ENCODE measurements at places on chromosomes 3 and 15.

- no peak for DNase-seq
Observed at GRCh38 chr3:13500133-13500885, 20.2 kb downstream of the HDAC11 start.

DNA sequence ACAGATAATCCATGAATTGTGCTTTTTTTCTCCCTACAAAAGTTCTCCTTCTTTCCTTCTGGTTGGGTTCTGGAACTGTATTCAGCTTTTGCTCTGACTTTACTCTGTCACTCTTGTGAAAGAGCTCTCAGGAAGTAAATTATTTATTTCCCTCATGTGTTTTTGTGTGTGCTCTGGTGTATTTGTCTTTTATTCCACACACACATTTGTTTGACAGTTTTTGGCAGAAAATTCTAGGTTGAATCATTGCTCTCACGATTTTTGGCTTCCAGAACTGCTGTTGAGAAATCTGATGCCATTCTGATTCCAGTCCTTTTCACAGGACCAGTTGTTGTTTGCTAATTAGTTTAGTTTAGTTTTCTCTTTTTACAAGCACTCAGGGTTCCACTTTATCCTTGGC lies 172.8 kb downstream of the PLCH1 start:
- no peak for DNase-seq

DNA sequence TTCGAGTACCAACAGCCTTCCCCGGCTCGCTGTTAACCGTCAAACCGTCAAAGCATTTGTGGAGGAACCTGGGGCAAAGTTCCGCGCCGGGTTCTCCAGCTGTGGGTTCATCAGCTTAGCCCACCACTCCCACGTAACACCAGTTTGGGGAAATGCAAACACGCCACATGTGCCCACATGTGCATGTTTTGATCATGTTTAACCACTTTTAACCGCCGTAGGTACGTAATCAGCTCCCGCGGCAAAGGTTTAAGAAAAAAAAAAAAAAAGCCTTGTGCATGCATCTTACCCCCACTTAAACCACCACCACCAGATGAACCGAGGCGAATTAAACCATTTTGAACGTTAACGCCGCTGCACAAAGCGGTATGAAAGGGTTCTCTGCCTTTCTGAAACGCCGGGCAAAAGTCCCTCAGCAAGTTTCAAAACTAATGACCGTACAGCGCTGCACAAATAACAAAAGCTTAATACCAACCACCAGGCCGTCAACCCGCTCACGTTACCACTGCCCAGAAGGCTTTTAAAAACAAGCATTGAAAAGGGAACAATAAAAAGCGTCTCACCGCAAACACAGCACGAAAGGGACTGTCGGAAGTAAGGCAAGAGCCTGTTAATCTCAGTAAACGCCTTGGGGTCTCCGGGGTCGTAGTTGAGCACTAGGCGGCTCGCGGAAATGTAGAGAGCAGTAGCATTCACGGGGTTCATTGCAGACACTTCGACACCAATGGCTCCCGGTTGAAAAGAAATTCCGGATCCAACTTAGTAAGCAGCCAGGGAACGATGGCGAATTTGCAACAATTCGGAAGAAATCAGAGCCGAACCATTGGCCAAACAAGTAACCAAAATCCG lies 1.5 kb downstream of the MSL2 start:
- DNase-seq, result peak; percentile 38

DNA sequence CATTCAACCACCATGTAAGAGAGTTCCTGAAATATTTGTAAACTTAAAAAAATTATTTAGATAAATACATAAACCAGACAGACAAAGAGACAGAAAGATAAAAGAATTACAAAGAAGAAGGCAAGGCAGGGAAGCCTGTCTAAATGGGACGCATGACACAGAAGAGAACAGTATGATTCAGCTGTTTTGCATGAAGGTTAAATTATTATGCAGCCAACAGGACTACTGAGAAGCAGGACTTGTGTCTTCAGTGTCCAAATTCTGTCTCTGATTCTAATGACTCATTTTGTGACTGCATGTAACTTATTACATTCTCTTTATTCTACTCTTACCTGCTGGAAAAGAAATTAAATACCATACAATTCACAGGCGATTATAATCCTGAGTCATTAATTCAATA lies 340.4 kb upstream of the KCNMB2 start:
- DNase-seq, result no peak

DNA sequence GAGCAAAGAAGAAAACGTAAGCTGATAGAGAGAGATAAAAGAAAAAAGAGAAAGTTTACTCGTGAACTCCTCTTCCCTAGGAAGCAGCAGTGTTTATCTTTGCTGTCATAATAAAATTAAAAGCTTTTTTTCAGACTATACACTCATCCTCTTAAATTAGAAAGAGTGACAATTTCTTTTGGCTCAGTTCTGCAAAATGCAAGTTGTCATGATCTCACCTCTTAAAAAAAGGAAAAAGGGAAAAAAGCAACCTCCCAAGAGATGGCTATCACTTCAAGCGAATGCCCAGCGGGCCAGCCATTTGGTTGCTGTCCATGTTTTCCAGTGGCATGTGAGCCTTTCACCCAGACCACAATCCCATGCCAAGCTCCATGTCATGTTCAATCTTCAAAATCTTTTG lies 7.0 kb upstream of the THBS1 start:
- no peak for DNase-seq

- DNase-seq, result no peak
Observed at GRCh38 chr3:155217591-155217990, 75.9 kb downstream of the STRIT1 start.

DNA sequence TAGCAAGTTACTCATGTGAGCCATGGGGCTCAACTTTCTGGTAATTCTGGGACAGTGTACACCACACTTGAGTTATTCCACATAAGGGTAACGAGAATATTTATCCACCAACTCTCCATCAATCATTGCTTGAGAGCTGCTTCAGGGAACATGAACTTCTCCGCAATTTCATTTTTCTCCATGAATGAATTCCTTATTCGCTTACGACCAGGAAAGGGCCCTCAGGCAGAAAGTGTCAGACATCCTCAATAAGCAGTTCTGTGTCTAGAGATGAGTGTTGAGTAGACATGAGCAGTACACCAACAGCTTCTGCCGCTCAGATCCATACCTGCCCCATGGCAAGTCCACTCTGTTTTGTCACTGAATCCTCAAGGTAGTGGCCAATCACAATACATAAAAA lies 24.8 kb upstream of the IQCF2 start:
- no peak for DNase-seq

DNA sequence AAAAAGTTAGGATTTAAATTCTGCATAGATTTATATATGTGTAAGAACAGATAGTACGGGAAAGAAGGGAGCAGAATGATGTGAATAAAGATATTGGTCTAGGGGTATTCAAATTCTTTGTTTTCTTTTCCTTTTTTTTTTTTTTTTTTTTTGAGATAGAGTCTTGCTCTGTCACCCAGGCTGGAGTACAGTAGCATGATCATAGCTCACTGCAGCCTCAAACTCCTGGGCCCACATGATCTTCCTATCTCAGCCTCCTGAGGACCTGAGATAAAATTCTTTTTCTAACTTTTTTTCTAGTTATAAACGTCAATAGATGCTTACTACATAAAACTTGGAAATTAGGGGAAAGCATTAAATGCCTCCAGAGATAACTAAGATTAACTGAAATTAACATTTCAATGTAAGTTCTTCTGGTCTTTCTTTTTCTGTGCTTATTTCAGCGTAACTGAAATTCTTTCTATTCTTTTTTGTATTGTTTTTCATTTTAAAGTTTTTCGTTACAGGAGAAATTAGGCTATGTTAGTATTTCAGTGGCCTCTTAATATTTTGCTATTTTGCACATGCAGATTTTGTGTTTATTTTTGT lies 29.2 kb downstream of the UBE2Q2 start:
- DNase-seq, result no peak

- DNase-seq, result no peak
Observed at GRCh38 chr3:195764961-195765706, 44.4 kb downstream of the MUC20 start.

DNA sequence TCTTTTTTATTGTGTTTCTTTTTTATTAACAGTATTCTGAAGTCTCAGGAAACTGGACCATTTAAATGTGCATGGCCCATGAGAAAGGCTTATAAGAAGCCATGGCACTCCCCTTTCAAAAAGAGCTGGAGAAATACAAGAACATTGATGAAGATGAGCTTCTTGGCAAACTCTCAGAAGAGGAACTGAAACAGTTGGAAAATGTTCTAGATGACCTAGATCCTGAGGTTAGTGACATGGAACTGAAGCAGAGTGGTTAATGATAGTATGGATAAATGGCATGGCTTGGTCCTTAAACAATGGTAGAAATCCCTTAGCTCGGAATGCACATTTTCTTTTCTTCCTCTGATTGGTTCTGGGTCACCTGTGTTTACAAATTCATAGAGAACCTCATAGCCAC lies 14.9 kb downstream of the TMOD2 start:
- DNase-seq, result no peak

DNA sequence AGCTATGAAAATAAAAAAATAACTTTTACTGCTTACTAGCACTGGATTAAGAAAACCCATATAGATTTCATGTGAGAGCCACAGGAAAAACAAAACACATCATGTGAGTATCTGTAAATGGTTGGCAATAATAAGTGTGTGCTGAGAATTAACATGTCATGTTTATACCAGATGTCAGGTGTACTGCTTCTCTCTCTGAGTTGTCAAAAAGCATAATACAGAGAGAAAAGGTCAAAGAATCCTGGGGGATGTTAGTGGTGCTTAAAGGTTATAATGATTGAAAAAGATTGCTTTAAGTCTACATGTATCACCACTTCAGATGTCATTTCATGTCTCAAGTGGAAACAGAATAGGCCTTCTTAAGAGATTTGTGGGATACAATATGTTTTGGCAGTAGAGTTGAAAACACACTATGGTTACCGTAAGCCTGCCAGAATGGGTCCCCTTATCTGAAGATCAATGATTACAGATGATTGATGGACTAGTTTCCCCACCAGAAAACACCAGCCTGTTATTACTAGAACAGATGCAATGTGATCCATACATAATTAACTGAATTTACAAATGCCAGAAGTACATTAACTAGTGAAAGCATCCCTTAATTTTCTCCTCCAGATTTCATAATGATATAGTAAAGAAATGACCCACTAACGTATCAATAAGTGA lies 204.1 kb downstream of the CNTN3 start:
- no peak for DNase-seq

DNA sequence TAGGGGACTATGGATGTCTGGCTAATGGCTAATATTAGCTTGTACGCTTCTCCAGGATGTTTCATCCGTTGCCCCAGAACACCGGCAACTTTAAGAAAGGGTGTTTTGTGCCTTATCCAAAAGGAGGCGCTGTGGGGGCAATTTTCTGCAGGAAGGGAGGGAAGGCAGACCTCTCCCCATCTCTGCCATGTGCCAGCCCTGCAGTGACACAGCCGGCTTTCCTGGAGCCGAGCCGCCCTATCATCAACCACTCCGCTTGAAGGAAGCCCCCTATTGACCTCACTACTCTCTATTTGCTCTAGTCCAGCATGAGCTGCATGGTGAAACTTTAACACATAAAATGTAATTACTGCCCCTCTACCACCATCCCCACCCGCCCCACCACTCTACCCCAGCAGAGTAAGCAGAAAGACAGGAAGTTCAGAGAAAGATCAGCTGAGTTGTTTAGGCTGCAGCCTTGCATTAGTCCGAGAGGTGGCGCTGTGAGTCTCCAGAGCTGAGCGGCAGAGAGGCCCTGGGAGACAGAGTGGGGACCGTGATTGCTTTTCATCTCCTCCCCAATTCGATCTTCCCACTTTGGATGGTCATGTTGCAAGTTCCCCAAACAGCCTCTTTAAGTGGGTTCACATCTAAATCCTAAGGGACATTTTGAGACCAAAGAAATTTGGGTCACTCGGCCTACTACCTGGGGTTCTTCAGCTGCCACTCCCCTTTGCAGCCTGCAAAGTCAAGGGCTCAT lies 24.5 kb upstream of the RAD18 start:
- peak; percentile 33 for DNase-seq

DNA sequence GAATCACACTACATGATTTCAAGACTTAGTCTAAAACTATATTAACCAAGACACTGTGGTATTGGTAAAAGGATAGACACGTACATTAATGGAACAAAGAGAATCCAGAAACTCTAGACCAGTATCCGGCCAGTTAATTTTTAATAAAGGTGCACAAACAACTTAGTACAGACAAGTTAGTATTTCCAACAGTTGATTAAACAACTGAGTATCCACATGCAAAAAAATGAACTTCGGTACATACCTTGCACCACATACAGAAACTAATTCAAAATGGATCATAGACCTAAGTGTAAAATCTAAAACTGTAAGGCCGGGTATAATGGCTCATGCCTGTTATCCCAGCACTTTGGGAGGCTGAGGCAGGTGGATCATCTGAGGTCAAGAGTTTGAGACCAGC lies 46.6 kb upstream of the DUSP7 start:
- DNase-seq, result no peak

GRCh38 chr3:126464997-126465396 lies 10.7 kb downstream of the ZXDC start:
- no peak for DNase-seq

- DNase-seq, result no peak
Observed at GRCh38 chr15:39333896-39334295, 247.0 kb upstream of the THBS1 start.

- DNase-seq, result no peak
Observed at GRCh38 chr15:86691091-86691663, 611.5 kb downstream of the AGBL1 start.

DNA sequence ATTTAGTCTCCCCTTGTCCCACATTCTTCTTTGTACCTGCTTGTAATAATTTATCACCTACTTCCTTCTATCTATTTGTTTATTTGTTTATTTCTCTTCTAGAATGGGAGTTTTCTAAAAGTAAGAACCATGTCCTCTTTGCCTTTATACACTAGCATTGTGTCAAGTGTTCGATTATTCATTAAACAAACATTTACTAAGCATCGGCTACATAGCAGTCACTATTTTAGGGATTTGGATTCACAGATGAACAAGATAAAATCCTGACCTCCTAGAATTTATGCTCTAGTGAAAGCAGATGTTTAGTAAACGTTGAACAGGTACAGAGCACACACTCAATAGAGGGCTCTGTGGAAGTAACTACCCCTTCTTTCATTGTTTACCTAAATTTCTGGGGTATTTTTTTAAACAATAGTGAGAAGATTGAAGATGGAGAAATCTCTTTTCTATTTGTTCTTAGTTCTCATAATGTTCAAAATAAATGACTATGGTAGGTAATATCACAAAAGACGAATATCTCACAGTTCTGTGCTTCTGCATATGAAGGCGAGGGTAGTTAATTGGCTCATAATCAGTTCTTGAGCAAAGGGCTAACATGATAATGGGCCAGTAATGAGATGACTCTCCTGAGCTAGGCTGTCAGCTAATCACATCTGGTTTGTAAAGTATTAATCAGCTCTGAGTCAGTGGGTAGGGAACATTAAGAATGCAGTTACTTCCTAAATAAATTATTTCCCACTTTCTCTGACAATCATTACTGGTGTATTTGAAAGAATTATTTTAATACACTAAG lies 111.9 kb downstream of the SLC9A9 start:
- no peak for DNase-seq

DNA sequence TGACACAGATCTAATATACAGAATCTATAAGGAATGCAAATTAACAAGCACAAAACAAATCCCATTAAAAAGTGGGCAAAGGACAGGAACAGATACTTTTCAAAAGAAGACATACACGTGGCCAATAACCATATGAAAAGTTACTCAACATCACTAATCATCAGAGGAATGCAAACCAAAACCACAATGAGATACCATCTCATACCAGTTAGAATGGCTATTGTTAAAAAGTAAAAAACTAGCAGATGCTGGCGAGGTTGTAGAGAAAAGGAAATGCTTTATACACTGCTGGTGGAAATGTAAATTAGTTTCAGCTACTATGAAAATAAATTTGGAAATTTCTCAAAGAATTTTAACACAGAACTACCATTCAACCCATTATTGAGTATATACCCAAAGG lies 50.7 kb downstream of the ADAMTS17 start:
- no peak for DNase-seq
